Stimulated activated CD8-positive, alpha-beta memory T cell treated with anti-CD3 and anti-CD28 coated beads, Interleukin-7, amount 100 ng/mL, for 4 hours (primary cell): ENCODE measurements at places on chromosomes 12 and 14.

GRCh38 chr14:92532490-92533163 lies 19.0 kb downstream of the RIN3 start:
- no peak for DNase-seq

DNA sequence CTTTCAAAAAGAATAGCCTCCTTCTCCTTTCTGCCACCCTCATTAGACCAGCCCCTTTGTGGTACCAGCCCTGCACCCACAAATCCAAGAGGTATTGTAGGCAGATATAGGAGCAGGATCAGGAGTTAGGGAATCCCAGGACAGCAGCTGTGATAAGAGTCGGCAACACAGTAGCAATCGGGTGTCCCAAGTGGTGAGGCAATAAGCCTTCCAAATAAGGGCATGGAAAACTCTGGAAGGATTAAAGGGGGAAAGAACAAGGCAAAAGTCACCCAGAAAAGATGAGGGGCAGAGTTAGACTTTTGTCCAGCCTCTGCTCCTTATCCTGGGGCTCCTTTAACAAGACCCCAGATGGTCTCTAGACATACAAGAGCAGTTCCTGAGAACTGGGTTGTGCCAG lies 204.2 kb downstream of the TBX5 start:
- no peak for DNase-seq

DNA sequence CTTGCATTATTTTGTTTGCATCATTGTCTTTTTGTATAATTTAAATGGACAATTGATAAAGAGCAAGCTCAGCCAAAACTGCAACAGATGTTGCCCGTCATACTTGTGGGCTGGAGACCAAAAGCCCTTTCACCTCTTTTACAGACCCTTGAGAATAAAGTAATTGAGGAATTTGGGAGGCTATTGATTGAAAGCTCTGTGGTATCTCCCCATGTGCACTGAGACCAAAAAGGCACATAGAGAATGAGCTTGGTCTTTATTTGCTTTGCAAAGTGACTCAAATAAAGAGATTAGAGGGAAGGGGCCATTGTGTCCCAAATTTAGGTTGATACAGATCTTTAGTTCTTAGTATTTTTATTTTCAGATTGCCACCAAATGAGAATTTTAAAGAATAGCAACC lies 617.6 kb downstream of the TRHDE start:
- DNase-seq, result no peak

GRCh38 chr14:54881761-54882401 lies 20.7 kb downstream of the GCH1 start:
- DNase-seq, result no peak

DNA sequence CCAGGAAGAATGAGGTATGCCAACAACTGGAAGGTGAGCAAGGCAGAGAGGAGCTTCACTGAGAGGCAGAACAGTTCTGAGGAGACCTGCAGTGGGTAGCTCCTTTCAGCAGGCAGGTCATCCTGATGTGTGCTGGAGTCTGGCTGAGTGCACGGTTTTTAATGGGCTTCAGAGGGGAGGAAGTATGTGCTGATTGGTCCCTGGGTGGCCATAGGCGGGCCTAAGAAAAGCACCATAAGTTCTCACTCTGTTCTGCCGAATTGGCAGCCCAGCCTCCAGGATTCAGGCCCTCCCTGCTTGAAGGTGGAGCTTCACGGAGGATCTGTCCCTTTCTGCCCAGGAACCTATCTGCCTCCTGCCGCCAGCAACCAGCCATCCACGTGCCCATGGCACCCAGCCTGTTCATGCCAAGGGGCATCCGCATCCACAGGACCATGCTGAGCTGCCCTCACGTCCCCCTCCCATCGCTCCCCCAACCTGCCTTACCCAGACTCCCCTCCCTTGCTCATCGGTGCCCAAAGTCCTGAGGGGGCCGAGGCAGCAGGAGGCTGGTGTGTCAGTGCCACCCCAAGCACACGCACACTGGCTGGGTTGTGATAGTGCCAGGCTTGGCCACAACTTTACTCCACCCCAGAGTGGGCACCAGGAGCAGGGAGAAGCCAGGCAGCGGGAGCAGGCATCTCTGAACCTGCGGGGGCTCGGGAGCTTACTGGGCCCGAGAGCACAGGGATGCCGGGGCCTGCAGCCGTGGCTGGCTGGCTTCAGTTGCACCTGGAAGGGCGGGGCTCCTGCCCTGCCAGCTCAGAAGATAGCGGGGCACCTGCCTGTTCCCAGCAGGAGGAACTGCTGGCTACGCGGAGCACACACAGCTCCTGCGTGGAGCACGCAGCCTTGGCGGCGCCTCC lies 608.4 kb upstream of the FOXG1 start:
- no peak for DNase-seq

DNA sequence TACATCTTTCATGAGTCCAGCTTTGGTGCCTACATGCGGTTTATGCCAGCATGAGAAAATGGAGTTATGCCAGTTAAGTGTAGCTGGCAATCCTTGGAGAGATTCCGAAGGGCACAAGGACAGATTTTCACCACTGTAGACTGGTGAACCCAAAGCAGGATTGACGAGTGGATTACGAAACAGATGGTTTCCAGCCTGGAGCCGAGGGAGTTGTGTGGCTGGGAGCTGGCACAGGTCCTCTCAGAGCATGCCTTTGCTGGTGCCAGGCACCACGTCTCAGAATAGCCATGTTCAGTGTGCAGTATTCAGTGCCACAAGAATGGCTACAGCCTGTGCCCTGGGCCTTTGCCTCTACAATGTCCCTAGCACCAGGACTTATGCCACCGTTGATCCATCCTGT lies 13.2 kb downstream of the KCNH3 start:
- no peak for DNase-seq

DNA sequence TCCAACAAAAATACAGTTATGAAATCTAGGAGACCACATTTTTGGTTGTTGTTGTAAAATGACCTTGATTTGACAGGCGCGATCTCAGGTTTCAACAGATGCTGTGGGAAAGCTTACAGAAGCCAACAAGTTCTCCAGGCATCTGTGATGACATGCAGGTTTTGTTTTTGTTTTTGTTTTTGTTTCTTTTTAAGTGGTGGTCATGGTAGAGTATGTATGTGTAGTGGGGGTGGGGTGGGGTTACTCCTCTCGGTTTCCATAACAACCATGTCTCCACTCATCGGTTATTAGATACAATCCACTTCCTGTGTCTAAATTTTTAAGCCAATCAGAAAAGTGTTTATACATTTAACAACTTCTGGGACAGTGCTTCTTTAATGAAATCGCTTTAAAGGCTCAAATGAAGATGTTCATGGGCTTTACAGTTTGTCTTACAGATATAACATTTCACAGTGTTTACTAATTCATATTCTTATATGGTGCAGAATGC lies 199.9 kb upstream of the FOXN3 start:
- DNase-seq, result no peak

- no peak for DNase-seq
Measured at GRCh38 chr12:30679241-30679640, 16.4 kb downstream of the IPO8 start.

GRCh38 chr12:131381716-131382430 lies 329.0 kb upstream of the SFSWAP start:
- DNase-seq, result no peak

DNA sequence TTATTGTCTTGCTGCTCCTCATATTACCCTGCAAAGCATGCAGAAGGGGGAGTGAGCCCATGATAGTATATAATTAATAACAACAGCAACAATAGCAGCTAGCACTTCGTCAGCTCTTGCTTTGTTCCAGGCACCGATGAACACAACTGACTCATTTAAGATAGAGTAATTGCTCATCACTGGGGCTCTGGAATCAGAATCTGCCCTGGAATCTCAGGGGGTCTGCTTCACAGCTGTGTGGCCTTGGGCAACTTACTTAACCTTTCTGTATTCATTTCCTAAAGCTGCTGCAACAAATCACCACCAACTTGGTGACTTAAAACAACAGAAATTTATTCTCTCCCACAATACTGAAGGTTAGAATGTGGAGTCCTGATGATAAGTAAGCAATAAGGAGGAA lies 55.0 kb upstream of the PSMC1 start:
- no peak for DNase-seq
